NCI-H1436 treated with DMSO at 0.1 percent for 48 hours (cell line): ENCODE measurements at places on chromosomes 6 and 20.

DNA sequence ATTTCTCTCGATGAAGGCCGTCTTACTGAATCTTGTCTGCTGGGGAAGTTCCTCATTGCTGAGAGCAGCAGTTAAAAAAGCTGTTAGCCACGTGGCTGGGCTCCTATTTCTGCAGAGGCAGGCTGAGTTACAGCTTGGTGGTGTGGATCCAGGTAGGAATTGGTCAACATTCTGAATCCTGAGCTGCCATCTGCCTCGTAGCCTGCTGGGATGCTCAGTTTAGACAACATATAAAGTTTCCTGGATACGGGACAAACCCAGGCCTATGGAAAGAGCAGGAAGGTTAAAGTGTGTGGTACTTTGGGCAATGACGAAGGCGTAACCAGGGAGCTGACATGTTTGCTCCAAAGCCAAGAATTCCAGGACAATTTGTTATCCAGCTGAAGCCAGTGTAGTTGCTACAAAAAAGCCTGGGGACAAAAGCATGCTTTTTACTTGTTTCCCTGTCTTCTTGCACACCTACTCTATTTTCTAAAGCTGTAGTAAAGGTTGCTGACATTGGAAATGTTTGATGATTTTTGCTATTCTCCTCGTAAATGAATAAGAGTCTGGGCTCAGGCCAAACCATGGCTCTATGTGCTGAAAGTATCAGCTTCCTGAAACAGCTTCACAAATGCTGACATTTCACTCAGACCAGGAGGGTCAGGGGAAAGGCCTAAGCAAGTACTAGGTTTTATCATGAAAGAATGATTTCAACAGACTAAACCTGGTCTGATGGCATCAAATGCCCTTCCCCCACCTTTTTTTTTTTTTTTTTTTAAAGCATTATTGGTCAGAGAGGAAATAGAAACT lies 12.4 kb upstream of the MYLK2 start:
- DNase-seq, result no peak

DNA sequence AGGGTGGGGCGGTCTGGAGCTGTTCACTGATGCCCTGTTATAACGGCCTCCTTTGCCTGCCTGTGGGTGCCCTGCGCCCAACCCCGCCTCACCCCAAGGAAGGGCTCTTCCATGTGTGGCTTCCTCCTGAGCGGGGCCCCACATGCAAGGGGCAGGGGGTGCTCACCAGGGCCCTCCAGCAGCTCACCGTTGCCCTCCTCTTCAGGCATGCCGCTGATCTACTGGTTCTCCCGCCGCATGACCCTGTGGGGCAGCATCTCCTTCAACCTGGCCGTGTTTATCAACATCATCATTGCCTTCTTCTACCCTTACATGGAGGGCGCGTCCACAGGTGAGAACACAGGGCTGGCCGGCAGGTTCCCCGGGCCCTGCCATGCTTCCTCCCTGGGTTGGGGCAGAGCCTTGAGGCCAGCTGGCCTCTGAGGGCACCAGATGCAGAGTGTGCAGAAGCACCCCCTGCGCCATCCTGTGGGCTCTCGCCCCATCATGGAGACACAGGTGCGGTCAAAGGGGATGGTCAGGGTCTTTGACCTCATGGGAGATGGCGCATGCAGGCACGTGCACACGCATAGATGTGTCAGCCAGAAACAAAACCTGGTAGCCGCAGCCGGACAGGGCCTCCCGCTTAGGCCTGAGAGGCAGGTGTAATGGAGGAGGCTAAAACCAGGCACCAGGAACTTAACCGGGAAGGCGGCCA lies 22.9 kb downstream of the UQCC2 start:
- no peak for DNase-seq

DNA sequence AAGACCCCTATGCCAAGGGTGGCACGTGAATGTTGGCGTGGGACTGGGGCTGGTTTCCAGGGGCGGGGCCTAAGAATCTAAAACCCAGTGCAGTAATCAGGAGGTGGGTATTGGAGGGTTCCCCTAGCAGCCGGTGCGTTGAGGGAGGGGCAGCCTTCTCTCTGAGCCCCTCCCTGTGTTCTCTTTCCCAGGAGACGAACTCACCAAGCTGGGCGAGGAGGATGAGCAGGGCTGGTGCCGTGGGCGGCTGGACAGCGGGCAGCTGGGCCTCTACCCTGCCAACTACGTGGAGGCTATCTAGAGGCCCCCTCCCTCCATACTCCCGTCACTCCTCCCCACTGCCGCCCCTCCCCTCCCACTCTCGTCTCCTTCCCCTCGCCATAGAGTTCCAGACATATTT lies 23.9 kb downstream of the SPDEF start:
- no peak for DNase-seq

DNA sequence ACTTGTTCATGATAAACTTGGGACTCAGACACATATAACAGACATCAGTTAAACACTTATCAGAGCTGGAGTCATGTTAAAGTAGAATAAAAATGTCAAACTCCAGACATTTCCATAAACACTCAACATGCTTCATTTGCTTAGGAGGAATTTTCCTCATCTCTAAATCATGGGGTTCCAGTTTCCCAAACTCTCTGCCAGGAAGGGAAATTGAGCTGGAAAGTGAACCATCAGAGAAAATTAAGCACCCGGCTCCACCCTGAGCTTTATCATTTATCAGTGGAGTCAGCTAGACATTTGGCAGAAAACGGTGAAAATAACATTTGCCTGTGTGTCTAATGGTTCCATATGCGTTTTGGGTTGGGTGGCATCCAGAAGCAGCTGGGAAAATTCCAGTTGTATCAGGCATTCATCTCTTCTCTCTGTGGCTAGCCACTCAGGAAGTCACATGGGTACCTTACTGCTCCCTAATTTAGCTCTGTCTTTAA lies 25.3 kb upstream of the ZNFX1 start:
- no peak for DNase-seq

DNA sequence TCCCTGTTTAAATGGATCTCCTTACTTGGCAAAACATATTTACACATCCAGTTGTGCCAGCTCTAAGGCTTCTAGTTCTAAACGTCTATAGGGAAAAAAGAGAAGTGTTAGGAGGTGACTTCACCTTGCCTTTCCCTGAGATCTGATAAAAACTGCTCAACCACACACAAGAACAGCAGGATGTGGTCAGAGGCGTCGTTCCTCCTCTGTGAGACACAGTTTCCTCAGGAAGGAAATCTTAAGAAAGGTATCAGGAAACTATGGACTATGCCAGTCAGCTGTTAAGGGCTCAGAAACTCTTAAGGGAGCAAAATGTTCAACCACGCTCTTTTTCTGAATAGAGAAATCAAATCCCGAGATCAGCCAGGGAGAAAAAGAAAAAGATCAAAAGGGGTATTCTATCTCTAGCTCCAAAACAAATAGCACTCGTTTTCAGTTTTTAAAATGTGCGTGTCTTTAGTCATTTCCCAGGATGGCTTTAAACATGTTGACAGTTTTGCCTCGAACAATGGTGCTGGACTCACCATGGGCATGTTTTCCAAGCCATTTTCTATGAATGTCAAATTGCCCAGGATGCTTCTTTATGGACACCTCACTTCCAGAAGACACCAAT lies 154.5 kb downstream of the HACE1 start:
- DNase-seq, result no peak

DNA sequence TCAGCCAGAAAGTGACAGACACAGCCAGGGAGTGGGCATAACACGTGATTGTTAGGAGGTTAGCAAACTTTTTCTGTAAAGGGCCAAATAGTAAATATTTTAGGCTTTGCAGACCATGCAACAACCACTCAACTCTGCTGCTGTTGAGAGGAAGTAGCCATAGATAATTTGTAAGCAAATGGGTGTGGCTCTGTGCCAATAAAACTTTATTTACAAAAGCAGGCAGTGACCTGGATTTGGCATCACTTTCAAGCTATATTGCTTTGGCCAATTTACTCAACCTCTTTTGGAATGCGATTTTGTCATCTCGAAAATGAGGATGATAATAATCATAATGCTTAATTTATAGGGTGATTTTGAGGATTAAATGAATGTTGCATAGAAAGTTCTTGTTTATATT lies 152.6 kb downstream of the TSHZ2 start:
- no peak for DNase-seq

DNA sequence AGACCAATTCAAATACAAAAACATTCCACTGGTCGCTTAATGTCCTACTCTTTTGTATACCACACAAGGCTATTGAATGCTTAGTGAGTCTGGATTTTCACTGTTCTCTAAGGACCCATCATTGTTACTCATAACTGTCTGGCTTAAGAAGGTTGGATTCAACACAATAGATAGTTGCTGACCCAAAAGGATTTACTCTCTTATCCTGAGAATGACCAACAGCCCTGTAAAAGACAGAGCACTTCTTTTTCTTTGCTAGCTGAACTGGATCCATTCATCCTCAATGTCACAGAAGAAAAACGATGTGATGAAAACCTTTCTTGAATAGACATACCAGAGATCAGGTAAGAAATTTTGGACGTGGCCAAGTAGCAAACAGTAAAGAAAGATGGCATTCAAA lies 645.6 kb downstream of the KHDRBS2 start:
- DNase-seq, result no peak

GRCh38 chr20:47489448-47489872 lies 12.2 kb upstream of the NCOA3 start:
- no peak for DNase-seq

GRCh38 chr6:47710295-47710694 lies 11.9 kb downstream of the ADGRF4 start:
- no peak for DNase-seq

DNA sequence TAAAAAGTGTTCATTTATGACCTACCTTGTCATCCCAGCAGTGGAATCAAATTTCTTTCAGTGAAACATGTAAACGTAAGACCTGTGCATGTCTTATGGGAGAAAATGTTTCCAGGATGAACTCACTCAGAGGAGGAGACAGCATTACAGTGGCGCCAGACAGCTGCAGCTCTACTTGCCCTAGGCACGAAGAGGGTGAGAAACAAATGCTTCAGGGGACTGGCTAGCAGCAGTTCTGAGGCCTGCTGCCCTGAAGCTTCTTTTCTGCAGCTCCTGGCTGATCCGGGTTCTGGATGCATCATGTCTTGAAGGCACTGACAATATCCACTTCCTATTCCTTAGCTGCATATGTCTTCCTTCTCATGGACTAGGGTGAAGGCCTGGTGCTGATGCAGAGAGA lies 120.2 kb downstream of the QRSL1 start:
- no peak for DNase-seq

DNA sequence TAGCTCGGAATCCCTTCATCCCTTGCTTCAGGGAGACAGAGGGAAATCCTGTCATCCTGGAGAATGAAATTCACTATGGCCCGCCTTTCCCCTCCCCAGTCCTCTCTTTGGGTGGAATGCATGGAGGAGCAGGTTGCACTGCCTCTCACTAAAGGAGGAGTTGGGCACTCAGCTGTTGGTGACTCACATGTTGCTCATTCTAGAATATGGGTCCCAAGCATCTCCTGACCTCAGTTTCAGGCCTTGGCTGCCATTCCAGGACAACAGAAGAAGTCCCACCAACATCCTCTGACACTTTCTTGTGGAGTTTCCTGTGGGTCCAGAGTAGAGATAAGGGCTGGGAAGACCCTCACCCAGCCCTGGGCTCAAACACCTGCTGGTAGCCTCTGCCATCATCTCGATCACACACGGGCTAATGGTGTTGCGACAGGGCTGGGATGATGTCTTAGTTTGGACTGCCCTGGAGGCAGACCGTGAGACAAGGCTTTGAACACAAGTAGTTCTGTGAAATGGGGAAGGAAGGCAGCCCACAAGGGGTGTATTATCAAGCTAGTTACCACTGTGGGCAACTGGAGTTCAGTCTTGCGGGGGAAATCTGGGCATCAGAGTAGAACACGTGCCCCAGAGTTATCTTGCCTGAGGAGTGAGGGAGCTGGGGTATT lies 52.4 kb upstream of the RNF24 start:
- DNase-seq, result no peak

DNA sequence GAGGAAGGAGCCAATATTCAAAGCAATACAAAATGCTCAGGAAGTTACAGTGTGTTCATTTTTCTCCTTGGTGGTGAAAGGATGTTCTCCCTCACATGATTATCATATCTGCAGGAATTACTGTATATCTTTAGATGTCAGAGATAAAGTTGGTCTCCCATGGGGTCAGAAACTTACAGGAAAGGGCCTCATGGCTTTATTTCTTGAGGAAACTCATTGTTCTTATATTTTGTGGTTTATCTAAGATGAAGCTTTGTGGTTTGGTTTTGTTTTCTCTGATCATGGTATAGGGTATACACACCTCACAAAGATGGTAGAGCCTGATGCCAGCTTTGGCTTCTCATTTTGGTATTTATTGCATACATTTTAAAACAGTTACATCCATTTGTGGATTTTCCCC lies 100.5 kb upstream of the STXBP5 start:
- DNase-seq, result no peak

DNA sequence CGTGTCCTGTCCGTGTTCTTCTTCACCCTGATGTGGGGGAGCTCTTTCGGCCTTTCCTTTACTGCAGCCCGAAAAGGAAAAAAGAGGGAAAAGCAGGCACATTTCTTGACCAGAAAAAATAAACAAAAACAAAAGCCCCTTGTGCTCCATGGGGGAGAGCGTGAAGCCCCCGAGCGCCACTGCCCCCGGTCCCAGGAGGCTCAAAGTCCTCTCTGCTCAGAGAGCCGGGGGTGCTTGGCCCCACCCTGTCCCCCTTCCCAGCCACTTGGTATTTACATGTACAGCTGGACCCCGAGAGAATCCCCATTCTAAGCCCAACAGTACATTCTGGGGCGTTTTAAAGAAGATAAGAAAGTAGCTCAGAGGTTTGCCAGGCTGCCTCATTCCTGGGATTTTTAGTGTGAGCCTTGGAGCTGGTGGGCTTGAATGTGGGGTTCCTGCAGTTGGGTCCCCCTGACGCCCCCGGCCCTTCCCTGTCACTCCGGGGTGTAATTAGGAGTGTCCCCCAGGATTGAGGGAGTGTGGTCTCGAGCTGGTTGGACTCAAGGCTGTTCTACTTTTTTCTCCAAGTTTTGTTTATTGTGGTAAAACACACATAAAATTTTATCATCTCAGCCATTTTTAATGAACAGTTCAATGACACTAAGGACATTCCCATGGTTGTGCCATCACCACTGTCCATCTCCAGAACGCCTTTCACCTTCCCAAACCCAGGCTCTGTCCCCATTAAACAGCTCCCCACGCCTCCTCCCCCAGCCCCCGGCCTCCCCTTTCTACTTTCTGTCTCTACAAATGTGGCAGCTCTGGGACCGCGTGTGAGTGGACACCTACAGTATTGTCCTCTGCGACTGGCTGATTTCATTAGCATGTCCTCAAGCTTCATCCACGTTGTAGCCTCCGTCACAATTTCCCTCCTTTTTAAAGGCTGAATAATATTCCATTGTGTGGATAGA lies 55.7 kb upstream of the BHLHE23 start:
- no peak for DNase-seq

GRCh38 chr20:48682529-48683363 lies 145.1 kb downstream of the PREX1 start:
- DNase-seq, result no peak

DNA sequence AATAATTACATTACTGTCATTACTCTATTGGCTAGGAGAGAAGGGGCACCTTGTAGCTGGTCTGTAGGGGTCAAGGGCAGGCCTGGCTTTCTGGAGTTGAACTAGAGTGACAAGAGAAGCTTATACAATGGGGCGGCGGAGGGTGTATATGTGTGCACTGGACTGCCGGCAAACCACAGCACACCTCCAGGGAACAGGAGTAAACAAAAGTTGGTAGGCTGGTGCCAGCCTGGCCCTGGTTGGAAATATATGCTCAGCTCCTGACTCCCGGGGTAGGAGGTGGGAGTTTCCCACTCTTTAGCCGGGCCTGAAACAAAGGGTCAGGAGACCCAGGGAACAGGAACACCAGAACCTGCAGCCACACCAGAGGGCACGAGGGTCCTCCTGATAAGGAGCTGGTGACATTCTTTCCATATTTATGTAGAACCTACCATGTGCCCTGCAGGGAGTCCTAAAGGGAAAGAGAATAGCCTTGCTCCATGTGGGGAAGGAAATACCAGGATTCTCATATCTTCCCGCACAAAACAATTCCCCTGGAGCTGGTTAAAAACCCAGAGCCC lies 5.1 kb downstream of the C6orf132 start:
- DNase-seq, result no peak
